Stomach (tissue), 19 donors: ENCODE measurements at places on chromosomes 4 and X. TPM values are rescaled to one million over a fixed set of nuclear protein-coding genes. Genes with fewer than 3 reads are reported as not detected.

DNA sequence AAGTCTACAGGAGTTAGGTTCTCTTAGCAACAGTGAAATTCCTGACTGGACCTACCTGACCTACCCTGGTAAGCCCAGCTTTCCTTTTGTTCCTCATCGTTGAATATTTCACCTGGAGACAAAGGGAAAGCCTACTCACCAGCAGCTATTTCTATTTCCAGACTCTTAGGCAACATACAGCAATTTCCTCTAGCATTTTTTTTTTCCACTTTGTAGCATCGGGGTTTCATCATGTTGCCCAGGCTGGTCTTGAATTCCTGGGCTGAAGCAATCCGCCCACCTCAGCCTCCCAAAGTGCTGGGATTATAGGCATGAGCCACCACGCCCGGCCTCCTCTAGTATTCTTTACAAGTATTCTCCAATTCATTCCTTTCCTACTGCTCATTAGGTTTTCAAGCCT, 6.8 kb upstream of the S100G start:
- DNase-seq, result no peak

DNA sequence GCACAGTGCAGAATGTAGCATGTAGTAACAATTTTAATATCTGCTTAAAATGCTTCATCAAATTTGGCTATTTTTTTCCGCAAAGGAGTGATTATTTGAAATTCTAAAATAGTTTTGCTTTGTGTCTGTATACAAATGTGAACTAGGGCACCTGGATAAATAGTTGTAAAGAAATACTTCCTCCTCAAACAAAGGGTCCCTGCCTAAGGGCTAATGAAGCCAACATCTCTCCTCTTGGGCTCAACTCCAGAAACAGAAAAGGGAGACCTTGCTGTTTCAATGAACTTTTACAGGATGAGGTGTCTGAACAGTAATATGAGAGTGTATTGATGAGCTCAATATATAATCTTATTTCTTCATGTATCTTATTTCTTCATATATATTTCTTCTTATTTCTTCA, 30.8 kb upstream of the SCOC start:
- no peak for DNase-seq

DNA sequence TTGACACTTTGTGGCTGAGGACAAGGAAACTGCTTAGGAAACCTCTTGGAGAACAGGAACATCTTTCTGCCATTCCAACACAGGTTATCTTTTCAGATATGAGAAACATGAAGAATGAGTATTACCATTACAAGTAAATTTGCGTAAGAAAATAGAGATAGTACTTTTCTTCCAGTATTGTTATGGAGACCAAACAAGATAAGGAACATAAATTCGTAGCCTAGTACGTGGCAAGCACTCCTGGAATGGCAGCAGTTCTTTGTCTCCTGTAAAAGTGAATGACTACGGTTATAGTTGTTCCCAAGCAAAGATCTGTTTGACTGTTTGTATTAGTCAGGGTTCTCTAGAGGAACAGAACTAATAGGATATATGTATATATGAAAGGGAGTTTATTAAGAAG, 843.1 kb downstream of the STIM2 start:
- no peak for DNase-seq

DNA sequence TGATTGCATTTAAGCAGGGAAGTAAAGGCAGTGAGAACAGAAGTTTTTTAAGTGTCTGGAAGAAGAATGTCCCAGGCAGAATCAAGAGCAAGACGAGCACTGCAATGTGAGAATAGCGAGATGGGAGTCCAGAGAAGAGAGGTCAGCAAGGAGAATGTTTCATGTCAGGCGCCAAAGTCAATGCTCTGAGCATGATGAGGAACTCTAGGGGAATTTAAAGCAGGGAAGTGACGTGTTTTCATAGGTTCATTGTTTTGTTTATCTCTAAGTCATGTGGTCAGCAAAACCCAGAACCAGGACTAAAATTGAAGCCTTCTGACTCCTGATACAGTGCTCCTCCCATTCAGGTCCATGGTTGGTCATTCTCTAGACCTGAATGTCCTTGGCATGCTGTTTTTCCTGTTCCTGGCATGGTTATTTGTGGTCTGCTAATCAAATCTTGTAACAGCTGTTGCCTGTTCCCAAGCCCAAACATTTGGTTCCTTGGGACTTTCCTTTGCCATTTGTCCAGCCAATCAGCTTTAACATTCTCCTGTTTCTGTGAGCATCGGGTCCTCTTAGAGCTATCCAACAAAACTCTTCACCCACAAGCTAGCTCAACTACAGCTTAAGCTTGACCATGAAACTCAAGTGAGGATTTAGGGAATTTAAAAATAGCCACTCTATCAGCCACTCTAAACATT, 37.7 kb downstream of the PTCHD1 start:
- DNase-seq, result no peak

Gene AREG
- 22.3 TPM for total RNA-seq

Gene VEGFD
- total RNA-seq, result not detected

Gene EDA2R
- total RNA-seq, result under 0.01 TPM

Gene NUP62CL
- total RNA-seq, result 1.7 TPM

Gene DUSP9
- total RNA-seq, result not detected
